ENCODE measurements at places on chromosomes 5 and 9.

DNA sequence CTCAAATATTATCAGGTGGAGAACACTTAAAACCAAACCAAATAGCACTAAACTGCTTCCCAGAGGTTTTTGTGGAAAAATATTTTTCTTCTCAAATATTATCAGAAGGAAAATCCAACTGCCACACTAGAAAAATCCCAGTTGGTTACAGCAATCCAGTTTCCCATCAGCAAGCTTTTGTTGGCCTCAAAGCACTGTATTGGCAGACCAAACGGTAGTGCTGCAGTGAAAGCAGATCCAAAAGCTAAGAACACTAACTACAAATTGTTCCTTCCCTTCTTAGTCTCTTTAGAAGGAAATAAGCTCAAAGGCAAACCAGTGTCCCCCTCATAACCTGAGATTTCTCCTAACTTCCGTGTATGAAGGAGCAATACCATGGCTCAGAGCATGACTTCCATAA lies 105.3 kb downstream of the TRIM36 start:
- no peak for DNase-seq

DNA sequence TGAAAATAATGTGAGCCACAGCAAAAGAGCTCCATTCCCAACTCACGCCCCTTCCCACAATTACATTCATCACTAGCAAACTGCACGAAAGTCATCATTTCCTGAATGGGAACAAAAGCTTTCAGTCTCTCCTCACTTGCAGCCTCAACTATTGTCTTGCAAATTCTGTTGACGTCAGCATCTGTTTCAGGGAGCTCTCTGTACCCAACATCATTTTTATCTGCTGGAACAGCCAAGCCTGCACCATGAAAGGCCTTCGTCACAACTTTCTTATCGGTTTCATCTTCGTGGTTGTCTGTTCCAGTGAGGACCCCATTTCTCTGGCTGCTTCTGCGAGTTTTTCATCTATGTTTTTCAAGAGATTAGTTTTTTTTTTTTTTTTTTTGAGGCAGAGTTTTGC lies 14.3 kb upstream of the RNF130 start:
- peak; percentile 71 for DNase-seq

DNA sequence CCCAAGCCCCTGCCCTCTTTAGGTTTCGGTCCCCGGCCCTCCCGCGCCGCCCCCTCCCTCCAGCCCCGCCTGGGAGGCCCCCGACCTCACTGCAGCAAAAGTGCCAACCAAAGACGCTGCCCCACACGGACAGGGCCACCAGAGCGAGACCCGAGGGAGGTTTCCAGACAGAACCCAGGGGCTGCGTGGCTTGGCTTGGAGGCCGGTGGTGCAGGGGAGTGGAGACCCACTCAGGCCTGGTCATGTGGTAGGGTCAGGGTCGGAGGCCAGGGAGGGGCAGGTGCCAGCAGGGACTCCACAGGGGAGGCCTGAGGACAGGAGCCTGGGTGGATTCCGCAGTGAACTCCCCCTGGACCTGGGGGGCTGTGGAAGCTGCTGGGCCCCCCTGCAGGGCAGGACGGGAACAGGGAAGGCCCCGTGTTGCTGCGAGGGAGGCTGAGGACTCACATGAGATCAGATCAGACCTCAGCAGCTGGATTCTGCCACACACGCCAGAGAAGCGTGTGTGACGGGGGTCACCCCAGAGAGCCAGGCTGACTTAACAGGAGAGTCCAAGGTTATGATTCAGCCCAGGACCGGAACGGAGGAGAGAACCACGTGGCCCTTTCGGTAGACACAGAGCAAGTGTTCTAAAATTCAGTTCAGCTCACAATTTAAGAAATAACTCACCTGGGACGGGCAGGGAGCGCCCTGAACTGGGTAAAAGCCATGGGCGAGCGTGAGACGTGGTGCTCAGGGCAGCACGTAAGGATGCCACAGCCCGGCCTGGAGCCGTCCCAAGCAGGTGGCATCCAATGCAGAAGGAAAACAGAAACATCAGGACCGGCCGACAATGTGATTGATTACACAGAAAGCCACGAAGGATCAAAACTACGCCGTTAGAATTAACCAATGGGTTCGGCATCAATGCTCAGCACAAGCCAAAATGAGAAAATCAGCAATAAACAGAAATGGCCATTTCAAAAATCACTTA lies 38.9 kb downstream of the EXD3 start:
- no peak for DNase-seq

DNA sequence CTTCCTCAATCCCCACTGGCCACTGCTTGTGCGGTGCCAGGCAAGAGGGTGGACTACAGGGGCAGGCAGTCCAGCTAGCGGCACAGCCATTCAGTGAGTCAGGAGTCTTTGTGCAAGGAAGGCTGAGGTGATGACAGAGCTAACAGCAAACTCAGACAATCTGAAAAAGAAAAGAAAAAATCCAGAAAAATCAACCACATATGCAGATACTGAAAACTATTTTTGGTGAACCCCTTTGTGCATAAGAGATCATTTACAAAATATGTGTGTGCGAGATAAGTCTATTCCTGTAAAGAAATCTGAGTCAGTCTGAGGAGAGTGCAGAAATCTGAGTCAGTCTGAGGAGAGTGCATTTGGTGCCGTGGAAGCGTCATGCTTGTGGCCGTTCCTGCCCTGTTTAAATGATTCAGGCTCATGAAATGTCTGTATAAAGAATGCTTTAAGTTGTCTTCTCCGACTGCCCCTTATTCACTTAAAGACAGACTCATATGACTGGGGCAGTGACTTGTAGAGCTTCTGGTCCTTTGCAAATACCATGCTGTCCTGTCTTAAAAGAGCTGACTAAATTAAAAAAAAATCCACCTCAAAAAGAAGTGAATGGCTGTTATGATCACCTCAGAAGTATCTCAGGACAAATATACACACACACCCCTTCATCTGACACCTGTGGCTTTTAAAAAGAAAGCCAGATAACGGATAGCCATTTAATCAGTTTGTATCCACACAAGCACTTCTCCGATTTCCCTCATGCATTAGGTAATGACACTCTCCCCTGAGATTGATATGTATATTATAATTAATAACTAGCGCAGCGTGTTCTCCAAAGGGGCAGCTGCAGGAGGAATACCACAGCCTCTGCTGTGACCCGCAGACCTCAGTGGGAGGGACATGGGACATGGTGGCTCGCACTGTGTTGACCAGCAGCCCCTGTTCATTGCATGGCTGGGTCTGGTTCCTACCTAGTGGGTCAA lies 47.3 kb downstream of the TRIO start:
- no peak for DNase-seq

DNA sequence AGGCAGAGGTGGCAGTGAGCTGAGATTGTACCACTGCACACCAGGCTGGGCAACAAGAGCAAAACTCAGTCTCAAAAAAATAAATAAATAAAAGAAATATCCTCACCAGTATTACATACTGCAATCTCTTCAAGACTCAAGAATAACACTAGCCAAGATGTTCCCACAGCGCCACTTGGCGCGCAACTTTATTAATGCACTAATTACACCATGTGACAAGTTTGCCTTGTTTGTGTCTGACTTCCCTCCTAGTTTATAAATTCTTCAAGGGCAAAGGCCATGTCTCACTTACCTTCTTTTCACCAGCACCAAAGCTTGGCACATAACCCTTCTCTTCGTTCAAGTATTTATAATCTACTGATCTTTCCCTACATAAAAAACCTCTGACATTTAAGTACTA lies 4.8 kb downstream of the SKP1 start:
- no peak for DNase-seq

DNA sequence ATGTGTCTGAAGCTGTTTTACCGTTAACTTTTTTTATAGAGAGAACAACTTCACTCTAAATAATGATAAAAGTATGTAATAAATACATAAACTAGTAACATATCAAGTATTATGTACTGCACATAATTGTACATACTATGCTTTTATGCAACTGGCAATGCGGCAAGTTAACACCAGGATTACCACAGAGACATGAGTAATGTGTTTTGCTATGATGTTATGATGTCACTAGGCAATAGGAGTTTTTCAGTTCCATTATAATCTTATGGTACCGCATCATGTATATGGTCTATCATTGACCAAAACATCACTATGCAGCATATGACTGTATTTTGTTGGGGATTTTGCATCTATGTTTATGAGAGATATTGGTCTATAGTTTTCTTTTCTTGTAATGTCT lies 326.4 kb upstream of the TARS1 start:
- no peak for DNase-seq

DNA sequence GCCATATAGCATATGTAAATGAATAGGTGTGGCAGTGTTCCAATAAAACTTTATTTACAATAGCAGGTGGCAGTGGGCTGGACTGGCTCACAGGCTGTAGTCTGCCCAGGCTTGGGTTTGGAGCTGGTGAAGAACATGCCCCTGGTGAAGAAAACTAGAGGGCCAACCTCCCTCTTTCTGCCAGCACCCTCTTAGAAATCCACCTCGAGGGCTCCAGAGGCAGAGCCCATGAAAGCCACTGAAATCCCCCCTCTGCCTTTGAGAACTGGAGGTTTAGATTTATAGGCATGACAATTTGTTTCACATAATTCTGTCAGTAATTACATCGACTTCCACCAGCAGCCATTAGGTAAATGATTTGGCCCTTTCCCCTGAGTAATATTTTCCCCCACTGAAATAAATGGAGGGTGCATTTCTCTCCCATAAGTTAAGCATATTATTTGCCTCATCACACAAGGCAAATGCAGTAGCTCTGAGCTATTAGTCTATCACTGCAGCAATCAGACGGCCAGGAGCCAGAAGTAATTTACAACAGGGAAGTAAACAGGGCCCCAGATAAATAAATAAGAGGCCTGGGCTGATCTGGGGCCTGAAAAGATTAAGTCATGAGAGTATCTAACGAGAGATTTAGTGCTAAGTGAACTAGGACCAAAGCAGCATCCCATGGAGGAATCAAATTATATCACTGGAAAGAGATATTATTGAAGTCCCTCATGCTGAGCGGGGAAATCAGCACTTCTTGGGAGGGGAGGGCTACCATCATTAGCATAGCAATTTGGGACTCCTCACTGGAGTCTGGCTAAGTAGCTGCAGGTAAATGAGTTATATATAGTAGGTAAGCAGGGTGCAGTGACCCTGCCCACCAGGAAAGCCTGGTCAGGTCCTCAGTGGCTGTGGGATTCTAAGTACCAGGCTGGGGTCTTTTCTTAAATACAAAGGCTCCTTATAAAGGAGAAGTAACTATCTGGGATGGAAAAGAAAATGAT lies 123.9 kb downstream of the SLIT3 start:
- no peak for DNase-seq

GRCh38 chr9:110650261-110650660 lies 18.3 kb upstream of the MUSK start:
- DNase-seq = no peak

- peak; percentile 89 for DNase-seq
Measured at GRCh38 chr5:59099270-59099994, 516.6 kb downstream of the RAB3C start.

- peak; percentile 63 for DNase-seq
Measured at GRCh38 chr9:87324613-87325194, 173.0 kb upstream of the DAPK1 start.

DNA sequence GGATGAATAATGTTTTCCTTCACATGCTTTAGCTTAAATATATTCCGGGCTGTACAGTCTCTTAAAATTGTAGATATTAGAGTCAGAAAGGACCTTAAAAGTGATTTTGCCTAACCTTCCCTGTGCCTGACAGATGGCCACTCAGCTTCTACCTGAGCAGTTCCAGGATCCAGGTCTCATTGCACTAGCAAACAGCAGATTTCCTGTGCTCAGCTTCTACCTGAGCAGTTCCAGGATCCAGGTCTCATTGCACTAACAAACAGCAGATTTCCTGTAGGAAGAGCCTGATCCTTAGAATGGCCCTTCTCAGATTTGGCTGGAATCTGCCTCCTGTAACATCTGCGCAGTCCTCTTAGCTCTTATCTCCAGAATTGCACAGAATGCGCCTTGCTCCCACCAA lies 219.8 kb downstream of the AOPEP start:
- no peak for DNase-seq

DNA sequence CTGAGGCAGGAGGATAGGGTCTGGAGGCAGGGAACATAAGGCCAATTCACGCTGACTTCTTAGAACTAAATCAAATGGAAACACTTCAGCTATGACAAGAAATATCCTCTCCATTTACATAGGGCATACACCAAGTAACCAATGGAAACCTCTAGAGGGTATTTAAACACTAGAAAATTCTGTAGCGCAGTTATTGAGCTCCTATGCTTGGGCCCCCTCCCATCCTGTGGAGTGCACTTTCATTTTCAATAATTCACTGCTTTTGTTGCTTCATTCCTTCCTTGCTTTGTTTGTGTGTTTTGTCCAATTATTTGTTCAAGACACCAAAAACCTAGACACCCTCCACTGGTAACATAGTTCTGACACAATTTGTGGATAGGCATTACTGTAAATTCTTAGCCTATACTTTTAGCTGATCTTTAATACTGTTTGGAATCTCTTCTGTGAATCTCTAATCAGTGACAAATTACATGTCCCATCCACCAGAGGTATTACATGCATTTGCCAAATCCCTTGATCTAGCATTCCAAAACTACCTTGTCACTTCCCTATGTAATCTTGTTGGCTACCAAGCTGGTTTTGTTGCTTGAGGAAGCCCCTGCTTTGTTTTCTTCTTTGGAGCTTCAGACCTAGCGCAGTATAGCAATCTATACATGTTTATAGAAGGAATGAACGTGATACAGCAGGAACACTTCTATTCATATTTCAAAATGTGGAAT lies 61.6 kb downstream of the ST8SIA4 start:
- peak; percentile 65 for DNase-seq

DNA sequence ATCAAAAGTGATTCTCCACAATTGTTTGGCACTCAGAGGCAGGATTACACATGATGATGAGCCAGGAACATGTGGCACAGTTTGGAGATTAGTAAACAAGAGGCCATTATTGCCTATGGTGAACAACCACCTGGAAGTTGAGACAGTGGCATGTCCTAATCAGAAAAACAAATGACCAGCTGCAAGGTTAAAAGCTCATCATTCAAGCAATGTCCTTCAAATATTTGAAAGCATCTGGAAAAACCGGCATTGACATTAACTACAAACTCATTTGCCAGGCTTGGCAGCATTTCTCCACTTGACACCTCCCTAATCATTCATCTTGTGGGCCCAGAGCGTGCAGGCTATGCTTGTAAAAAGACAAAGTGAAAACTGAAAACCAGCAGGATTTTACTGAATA lies 80.6 kb upstream of the MEGF10 start:
- DNase-seq = no peak

- peak; percentile 94 for DNase-seq
Measured at GRCh38 chr9:92138157-92138959, 23.1 kb upstream of the SPTLC1 start.

- DNase-seq = no peak
Measured at GRCh38 chr9:127574072-127574993, 37.7 kb upstream of the STXBP1 start.

DNA sequence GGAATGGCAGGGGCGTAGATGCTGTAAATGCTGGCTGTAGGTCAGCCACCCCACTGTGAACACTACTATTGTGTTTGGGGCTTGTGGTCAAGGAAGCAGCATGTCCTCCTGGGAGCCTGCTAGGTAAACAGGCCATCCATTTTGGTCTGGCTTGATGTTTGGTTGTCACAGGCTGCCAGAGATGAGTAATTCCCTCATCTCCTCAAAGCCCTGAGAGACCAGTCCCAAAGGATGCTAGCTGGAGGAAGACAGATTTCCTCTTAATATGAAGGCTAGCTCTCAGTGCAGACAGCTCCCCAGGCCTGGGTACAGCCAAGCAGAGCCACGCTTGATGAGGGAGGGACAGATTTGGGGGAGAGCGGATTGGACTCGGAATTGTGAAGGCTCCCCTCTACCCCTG lies 72.5 kb upstream of the MAP1B start:
- no peak for DNase-seq

All from activated CD4-positive, alpha-beta T cell treated with anti-CD3 and anti-CD28 coated beads, Interleukin-2, amount 10 ng/mL, durations not matched to agents 24 days and 14 days (primary cell).